Fibroblast of skin of back (primary cell): ENCODE measurements at places on chromosomes 16 and 17.
A peak's percentile ranks its signal among the peaks of the same experiment; 100 is the strongest.

- no peak for DNase-seq
Observed at GRCh38 chr16:73010150-73010676, 37.7 kb downstream of the ZFHX3 start.

GRCh38 chr17:39750131-39751015 is 12.6 kb downstream of the GRB7 start:
- no peak for DNase-seq

DNA sequence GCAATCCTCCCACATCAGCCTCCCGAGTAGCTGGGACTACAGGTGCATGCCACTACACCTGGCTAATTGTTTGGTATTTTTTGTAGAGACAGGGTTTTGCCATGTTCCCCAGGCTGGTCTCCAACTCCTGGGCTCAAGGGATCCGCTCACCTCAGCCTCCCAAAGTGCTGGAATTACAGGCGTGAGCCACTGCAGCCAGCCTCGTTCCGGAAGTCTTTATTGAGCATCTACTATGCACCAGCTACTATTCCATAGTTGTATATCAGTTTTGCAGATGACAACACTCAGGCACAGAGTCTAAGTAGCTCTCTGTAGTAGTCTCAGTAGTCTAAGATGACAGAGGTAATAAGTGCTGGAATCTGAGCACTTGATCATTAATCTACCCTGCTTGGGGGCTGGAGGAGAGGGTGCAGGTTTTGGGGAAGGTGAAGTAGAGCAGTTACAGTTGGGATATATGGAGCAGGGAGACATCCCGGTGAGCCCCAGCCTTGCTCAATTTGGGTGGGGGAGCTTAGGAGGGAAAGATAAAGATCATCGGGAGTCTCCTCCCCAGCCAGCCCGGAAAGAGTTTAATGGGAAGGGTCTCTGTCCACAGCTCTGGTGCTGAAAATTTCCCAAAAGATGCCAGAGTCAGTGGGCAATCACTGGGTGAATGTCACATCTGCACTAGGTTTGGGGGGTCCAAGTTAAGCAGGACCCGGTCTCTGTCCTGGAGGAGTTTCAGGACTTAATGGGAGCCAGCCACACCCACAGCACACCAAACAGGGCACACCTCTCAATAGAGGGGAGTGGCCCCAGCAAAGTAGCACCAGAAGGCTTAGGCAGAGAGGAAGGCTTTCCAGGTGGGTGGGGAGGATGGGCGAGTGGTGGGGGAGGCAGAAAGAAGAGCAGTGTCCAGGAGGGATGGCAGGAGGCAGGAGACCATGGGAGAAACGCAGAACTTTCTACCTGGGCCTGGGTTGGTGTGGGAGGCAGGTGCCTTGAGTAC is 1.7 kb downstream of the OTOP3 start:
- no peak for DNase-seq

DNA sequence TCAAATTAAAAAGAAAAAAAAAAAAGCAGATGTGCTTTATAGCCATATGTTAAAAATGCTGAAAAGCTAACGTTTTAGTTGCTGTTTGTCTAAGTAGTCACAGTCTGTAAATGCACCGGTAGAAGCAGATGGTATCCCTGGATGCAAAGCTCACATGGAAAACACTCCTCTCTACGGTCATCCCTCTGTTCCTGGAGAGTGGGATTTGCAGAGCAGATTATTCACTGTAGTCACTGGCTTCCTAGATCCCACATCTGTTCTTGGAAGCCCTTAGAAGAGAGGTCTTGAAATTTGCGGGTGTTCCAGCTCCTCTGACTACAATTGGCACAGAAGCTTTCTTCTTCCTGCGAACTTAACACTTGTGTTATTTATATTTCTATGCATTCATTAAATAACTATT is 186.6 kb downstream of the PMP22 start:
- DNase-seq = no peak

DNA sequence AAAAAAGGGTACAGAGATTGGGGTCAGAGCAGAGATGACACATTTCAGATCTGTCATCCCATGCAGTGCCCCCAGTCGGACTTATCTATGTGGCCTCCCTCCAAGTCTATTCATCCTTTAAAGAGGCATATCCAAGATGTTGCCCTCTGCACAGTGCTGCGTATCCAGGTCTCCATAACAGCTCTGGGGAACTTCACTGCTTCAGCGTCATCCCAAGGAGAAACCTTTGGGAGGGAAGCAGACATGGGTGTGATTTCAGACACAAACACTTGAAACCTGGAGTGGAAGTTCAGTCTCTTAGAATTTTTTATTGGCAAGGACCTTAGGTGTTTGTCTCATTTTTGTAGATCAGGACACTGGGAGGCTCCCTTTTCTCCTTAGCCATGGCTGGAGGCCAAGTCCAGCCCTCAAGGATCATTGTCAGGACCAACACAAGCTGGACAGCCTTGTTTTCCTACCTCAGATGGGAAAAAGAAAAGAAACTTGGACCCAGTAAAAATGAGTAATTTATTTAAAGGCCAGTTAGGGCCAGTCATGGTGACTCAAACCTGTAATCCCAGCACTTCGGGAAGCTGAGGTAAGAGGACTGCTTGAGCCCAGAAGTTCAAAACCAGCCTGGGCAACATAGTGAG is 23.9 kb upstream of the NLK start:
- no peak for DNase-seq

- DNase-seq = no peak
Observed at GRCh38 chr17:17189559-17189958, 16.6 kb downstream of the PLD6 start.

- DNase-seq = peak; percentile 81
Observed at GRCh38 chr16:30844671-30845449, 49.0 kb downstream of the BCL7C start.

DNA sequence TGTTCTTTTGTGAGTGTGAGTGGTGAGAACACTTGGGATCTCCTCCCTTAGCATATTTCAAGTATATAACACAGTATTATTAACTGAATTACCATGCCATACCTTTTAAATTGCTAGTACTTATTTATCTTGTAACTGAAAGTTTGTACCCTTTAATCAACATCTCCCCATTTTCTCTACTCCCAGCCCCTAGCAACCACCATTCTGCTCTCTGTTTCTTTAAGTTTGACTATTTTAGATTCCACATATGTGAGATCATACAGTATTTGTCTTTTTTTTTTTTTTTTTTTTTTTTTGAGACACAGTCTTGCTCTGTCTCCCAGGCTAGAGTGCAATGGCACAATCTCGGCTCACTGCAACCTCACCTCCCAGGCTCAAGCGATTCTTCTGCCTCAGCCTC is 117.6 kb upstream of the CACNG3 start:
- no peak for DNase-seq

DNA sequence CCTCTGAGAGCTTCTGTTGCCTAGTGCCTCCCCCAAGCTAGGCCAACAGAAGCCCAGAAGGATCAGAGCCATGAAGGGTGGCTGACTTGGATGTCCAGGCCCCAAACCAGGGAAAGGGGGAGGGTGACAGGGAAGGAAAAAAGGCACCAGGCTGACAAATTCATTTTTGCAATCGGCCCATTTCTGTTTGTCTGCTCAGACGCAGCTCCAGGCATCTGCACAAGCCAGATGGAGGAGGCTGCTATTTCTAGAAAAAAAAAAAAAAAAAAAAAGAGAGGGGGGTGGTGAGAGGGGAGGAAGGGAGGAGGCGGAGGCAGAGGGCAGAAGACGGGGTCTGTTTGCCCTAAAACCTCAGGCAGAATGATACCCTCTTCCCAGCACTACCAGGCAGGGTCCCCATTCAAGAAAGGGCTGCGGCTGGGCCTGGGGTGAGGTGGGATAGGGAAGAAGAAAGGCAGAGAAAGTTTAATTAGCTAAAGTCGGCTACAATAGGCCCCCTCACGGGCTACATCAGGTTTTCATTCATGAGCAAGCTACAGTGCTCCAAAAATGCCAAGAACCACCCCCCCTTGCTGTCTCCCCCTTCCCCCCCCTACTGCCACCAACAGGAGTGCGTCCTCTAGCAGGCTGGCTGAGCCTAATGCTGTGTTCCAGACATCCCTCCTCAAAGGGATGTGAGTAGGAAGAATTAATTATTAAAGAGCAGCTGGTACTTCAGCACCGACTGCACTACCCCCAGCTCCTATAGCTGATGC is 2.4 kb downstream of the HDAC5 start:
- no peak for DNase-seq
